ENCODE measurements at places on chromosomes 6 and 20.

DNA sequence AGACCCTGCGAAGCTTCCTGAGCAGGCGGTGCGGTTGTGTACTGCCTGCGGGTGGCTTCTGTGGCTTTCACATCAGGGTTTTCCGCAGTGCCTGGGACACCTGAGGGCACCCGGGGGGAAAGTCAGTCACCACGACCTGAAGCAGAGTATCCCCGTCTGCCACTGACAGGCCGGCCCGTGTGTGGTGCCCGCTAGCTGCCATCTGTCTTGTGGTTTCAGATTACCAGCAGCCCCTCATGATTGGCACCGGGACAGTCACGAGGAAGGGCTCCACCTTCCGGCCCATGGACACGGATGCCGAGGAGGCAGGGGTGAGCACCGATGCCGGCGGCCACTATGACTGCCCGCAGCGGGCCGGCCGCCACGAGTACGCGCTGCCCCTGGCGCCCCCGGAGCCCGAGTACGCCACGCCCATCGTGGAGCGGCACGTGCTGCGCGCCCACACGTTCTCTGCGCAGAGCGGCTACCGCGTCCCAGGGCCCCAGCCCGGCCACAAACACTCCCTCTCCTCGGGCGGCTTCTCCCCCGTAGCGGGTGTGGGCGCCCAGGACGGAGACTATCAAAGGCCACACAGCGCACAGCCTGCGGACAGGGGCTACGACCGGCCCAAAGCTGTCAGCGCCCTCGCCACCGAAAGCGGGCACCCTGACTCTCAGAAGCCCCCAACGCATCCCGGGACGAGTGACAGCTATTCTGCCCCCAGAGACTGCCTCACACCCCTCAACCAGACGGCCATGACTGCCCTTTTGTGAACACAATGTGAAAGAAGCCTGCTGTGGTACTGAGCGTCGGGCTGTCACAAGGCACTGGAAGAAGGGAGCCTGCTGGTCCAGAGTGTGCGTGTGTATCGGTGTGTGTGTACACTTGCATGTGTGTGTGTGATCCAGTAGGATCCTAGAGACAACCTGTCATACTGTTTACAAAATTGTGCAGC, 54.4 kb downstream of the GOPC start:
- peak; percentile 96 for DNase-seq

- DNase-seq: peak; percentile 56
These were observed 26.3 kb upstream of the FAM50B start for GRCh38 chr6:3822747-3823445.

DNA sequence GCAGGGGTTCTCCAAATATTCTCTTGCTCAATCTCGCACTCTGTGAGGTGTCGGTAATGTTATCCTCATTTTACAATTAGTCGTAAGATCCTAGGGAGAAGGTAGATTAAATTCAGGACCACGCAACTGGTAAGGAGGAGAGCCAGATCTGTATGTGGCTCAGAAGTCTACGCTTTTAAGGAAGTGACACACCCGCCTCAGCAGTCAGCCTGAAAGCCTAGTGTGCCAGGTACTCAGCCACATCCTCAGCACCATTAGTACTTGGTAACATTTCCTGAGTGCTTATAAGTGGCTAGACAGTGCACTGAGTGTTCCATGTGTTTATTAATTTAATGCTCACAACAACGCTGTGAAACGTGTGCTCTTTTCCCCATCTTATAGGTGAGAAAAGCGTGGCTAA, 63.7 kb downstream of the DHX35 start:
- no peak for DNase-seq

DNA sequence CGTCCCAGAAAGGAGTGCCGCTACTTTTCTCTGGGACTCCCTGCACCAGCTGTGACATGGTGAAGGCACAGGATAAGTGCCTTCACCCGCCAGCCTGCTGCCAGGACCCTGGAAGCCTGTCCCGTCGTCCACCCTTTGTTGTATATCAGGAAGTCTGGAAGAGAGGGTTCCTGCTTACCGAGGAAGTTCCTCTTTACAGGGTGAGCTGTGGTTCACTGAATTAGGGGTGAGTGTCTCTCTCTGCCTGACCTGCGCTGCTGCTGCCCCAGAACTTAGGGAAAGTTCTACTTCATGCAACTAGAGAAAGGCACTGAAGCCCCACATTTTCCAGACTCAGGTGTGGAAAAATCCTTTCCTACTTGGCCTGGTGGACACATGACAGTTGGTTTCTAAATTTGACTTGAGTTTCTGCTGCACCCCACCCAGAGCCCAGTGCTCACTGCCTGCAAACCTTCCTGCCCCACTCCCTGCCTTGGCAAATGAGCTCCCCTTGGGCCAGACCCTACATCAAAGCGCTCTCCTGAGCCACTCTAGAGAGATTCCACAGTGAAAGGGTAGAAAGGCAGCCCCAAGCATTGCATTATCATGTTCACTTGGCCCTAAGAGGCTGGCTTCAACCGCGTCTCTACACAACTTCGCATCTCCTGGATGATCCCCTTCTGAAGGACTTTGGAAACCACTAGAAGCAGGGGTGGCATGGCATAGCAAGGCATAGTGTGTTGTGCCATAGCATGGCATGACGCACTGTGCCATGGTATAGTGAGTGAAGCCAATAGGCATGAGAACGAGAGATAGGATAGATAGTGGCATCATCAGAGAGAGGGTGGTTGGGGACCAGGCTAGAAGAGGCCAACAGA, 215.8 kb upstream of the CDYL start:
- DNase-seq: no peak

- no peak for DNase-seq
These were observed 235.3 kb upstream of the NRSN1 start for GRCh38 chr6:23890543-23891227.

DNA sequence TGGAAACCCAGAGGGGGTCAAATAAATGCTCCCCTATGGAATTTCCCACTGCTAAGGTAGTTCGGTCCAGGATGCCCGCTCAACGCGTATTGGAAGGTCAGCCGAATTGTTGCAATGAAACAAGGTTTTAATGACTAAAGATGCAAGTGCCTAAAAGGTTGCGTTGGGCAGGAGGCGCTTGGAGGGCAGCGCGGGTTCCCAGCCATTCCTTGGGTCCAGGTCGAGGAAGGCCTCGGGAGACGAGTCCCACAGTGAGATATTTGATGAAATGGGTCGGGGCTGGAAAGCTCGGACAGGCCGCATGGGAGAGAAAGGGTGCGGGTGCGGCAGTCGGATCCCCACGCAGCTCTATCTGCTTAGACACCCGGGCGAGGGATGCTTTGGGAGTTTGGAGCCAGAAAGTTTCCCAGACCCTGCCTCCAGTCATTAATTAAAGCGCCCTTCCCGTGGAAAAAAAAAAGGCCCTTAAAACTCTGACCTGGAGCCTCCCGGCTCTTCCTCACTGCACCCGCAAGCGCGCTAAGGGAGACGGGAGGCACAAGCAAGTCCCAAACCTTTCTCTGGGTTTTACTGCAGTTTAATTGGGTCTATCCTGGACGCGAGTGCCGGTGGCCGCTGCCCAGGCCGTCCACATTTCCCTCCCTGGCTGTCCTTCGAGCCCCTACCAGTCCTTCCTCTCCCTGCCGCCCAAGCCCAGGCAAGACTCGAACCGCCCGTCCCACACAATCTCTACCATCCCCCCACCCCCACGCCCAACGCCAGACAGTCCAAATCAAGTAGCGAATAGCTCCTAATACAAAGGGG, 24.2 kb downstream of the TFAP2A start:
- DNase-seq: no peak
